GM03348 (cell line): ENCODE measurements at places on chromosomes 2 and 18.

- DNase-seq, result no peak
Observed at GRCh38 chr2:177078855-177079254, 133.7 kb upstream of the HNRNPA3 start.

DNA sequence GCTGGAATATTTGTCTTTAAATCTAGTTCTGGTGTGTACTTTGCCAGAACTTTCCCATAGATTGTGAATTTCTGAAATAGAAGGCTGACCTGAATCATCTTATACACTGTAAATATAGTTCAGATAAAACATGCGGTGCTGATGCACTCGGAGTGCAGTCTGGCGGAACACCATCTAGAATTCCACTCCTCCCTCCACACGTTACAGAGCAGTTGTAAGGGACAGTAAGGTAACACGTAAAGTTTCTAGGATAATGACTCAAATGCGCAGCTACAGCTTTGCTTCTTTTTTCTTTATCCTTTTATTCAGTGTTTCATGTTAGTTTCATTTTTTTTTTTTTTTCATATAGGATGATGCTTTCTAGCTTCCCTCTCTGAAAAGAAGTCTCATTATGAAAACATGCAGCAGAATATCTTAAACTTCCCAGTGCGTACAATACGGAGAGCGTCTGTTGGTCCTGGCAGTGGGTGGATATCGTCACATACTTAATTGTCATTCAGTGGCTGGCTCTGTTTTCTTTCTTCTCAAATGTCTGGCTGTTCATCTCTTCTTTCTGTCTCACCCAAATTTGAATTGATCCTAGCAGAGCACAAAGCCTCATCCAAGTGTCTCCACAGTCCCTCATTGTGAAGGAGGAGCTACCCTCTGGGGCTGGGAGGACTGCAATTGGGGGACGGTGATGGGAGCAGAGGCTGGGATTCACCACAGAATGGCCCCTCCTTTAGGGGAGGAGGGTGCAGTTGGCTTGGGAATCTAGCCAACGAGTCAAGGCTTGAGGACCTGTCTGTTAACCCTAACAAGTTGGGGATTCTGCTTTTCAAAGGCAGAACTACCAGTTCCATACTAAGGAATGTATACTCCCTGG, 138.8 kb downstream of the MYT1L start:
- no peak for DNase-seq

DNA sequence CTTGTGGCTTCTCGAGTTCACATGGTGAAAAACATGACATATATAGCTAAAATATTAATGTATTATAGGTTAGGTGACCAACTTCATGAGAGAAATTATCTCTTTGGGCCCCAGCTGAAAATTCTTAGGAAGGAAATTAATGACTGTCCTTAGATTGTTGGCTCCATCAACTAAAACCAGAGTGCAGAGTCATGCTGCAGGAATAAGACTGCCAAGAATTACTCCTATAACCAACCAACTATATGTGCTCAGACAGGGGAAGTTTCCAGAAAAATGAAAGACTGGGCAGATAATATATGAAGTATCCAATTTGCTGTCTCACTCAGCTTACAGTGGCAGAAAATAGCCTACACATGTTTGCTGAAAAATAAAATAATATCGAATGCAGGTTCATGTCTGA, 71.0 kb upstream of the TMEFF2 start:
- DNase-seq, result peak; percentile 5

- DNase-seq, result no peak
Observed at GRCh38 chr2:11683476-11683875, 13.5 kb upstream of the NTSR2 start.

DNA sequence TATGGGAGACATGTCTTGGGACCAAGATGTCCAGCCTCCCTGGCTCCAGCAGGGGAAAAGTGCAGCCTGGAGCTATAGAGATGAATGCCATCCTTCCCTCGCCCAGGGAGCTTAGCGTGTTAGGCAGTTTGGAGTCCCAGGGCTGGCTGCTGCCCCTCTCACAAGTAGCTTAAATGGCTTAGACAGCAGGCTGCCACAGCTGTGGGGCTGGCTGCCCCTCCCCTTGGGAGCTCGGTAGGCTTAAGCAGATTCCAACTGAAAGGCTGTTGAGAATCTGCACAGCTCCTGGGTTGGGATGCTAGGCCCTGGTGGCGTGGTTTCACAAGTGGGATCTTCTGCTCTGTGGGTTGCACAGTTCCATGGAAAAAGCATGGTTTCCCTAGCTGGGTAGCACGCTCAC, 940.5 kb upstream of the DDX18 start:
- no peak for DNase-seq

DNA sequence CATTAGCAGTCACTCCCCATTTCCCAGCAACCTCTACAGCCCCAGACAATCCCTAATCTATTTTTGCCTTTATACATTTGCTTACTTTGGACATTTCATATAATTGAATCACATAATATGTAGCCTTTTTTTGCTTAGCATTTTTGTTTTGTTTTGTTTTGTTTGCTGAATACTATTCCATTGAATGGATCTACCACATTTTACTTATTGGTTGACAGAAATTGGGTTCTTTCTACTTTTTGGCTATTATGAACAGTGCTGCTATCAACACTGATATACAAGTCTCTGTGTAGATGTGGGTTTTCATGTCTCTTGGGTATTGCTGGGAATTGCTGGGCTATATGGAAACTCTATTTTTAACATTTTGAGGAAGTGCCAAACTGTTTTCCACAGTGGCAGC, 7.6 kb downstream of the PTPN18 start:
- DNase-seq, result no peak

DNA sequence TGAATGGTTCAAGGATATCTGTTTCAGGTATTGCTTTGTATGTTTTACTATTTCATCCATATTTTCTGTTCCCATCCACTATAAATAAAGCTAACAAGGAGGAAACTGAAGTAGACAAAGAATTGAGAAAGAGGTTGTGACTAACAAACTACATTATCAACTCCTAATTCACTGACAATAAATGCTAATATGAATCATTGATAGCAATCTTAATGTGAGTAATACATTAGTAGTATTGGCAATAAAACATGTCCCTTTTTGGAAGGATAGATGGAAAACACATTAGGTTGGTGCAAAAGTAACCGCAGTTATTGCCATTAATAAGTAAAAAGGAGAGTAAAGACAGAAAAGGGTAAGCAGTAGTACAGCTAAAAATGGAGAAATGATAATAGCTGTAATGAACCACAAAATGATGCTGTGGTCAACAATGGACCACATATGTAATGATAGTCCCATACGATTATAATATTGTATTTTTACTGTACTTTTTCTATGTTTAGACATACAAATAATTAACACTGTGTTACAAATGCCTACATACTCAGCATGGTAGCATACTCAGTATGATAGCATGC, 104.7 kb downstream of the THADA start:
- peak; percentile 6 for DNase-seq

DNA sequence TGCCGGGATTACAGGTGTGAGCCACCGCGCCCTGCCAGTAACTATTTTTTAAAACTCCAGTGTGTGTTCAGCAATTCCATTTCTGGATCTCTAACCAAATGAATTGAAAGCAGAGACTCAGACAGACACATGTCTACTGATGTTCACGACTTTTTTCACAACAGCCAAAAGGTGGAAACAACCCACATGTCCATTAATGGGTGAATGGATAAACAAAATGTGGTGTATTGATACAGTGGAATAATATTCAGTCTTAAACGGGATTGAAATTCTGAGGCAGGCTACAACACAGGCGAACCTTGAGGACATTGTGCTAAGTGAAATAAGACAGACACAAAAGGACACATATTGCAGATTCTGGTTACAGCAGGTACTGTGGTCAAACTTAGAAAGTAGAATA, 55.0 kb downstream of the DDX1 start:
- no peak for DNase-seq

DNA sequence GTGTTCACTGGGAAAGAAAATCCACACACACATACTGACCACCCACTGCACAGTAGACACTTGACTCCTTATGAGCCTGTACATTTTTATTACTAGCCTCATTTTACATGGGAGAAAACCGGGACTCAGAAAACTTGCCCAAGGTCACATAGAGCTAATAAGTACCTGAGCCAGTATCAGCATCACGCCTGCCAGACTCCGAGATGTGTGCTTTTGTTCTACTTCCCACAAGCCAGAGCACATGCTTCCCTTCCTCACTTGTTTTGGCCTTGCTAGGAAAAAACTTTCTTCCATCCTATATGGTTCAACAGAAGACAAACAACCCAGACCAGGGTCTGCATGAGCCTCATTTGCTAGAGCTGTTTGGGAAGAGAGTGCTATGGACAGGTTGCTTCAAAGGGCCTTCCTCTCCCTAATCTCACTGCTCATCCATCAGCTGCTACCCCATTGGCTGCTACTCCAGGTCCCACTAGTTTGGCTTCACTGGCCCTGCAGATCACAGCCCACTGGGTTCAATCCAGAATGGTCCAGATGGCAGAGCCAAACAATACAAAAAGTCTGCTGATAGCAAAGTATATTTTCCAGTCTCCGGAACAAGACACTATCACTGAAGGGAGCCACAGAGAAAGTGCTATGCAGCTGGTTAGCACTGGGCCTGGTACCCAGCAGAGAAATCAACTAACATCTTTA, 63.9 kb downstream of the STK39 start:
- DNase-seq, result no peak

GRCh38 chr2:131035112-131035825, 58.0 kb downstream of the FAM168B start:
- DNase-seq, result peak; percentile 58

GRCh38 chr18:25121442-25121841, 230.5 kb downstream of the ZNF521 start:
- DNase-seq, result no peak

GRCh38 chr2:99675130-99675661, 185.4 kb upstream of the REV1 start:
- no peak for DNase-seq

GRCh38 chr2:139031722-139032121, 251.5 kb upstream of the NXPH2 start:
- DNase-seq, result no peak

DNA sequence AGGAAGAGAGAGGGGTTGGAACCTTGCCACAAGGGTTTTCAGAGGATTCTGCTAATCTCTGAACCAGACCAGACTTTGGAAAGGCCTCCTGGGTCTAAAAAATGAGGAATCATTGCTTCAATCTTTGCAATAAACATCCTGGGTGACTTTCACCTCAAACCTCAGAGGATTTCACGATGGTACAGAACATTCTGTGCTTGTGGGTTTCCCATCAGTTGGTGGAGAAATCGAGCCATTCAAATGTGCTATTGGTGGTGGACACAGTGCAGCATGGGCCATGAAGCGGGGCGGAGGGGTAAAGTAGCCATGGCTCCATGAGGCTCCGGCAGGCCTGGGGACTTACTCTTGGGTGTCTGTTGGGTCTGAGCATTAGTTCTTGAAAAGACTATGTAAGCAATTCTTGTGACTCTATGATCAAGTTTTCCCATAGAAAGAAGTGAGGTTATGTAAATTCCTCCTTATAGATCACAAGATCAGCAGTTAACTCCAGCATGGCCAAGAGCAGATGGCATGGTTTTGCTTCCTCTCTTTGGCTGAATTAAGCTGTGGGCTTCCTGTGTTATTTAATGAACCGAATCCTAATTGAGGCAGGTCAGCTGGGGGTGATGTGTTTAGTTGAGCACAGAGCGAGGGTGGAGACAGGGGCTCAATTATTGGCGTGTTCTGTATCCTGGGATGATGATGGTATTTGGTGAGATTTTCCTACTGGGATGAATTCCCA, 1.9 kb upstream of the IL1R2 start:
- no peak for DNase-seq

- DNase-seq, result no peak
Observed at GRCh38 chr18:61908661-61909060, 15.9 kb upstream of the RNF152 start.

GRCh38 chr2:46886268-46887027, 29.2 kb downstream of the MCFD2 start:
- no peak for DNase-seq

DNA sequence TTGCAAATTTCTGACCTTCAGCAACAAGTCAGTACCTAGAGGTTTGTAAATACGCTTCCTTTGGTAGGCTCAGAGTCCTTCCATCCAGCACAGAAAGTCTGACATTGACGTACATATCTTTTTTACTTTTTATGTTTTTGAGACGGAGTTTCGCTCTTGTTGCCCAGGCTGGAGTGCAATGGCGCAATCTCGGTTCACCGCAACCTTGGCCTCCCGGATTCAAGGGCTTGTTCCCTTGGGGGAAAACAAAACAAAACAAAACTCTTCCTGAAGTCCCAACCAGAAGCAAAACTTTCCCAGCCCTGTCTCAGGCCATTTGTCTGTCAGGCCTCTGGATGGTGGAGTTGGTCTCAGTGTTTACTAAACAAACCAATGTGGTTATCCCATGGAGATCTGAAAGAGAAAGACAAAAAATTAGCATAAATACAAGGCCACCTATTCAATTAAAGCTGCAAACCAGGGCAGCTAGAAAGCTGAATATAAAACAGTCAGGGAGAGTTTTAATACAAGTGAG, 29.6 kb upstream of the ATL2 start:
- DNase-seq, result no peak

DNA sequence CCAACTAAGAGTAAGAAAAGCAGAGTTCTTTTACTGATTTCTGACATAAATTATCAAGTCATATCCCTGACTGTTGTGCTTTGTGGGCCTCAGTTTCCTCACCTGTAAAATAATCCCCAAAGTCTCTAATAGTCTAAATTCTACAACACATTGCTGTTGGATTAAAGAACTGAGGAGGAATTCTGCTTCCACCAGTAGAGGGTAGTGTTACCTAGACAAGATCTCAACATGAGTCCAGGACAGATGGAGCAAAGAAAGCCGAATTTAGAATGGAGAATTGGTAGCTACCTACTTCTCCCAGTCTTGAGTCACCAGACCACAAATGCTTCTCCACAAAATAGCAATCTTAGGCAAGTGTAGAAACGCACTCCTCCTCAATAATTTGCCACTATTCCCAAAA, 462.5 kb upstream of the FSHR start:
- DNase-seq, result no peak

DNA sequence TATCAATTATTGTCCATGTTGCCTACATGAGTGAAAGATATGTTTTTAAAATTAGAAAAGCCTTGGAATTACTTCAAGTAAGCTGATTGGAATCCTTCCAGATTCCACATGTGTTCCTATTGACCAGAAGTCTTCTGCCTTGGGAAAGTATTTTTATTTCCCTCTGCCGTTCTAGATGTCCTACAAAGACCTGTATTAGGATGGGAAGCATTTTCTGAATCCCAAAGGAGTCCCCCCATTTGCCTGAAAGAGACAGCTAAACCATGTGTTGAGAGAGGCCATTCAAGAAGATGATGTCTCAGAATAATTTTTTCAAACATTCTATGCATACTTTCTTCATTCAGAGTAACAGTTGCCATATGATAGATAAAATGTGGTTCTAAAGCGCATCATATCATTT, 19.0 kb upstream of the MYO1B start:
- peak; percentile 16 for DNase-seq

- DNase-seq, result no peak
Observed at GRCh38 chr2:96207073-96207773, 1.4 kb downstream of the STARD7 start.
